ENCODE measurements at places on chromosomes 1 and 21.

DNA sequence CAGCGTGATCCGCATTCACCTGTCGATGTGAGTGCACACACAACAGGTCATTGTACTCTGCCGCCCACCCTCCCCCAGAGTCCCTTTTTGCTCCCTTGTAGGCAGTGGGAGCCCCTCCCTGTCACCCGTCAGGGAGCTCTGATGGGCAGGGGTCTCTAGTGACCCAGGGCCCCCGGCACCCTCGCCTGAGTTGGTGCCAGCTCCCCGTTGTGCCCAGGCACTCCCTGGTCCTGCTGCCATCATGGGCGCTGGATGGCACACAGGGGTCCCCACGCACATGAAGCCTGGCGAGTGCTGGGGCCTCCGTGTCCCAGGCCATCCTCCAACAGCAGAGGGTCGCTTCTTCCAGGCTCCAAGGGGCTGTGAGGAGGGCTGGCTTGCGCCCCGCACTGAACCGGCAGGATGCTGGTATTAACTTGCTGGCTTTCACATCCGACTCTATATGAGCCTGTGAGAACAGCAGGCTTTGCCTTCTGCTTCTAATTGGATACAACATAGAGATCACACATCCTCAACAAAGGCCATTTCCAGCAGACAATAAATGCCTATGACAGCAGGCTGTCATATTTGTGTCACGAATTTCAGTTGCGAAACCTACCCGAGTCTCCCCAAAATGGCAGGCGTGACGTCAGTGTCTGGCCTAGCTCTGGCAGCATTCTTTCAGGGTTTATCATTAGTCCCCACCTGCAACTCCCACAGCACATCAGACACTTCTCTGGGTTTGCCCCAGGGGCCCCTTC lies 35.4 kb downstream of the KIAA1614 start:
- no peak for DNase-seq

DNA sequence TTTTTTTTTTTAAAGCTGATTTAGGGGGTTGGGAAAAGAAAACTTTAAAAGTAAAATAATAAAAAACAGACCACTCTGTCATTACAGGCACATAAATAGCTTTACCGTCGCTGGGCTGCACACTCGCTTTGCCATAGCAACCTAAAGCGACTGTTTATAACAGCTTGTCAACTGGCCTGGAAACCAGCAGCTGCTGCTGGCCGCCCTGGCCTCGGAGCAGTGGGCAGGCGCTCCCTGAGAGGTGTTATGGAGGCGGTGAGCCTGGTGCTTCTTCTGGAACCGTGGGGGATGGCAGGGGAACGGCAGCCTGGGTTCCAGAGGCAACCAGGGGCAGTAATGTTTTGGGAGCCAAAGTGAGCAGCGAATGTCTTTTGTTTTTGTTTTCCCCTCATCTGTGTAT lies 45.7 kb downstream of the ATP2B4 start:
- no peak for DNase-seq

GRCh38 chr1:67019600-67020136 lies 34.3 kb downstream of the SLC35D1 start:
- no peak for DNase-seq

DNA sequence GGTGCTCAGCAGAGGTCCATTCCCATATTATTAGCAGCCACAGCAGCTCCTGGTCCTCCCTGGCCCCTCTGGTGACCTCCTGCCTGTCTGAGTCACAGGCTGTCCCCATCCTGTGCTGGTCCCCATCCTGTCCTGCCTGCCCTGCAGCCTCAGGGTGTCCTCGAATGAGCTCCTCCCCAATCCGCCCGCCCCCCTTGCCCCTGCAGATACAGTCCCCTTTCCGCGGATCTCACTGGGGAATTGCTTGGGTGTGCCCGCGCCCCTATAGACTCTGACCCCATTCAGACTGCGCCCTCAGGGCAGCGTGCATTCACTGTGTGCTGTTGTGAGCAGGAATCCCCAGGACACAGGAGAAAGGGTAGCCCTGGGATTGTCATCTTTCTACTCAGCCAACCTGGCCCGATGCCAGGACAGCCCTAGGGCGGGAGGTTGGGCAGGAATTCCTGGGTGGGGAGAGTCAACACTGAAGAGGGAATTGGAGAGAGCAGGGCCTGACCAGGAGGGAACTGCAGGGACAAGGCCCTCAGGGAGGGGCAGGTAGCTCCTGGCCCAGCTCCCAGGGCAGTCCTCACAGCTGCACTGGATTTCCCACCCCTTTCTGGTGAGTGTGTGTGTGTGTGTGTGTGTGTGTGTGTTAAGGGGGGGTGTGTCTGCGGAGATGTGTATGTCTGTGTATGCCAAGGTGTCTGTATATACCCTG lies 1.1 kb upstream of the GUCA2A start:
- DNase-seq, result no peak

DNA sequence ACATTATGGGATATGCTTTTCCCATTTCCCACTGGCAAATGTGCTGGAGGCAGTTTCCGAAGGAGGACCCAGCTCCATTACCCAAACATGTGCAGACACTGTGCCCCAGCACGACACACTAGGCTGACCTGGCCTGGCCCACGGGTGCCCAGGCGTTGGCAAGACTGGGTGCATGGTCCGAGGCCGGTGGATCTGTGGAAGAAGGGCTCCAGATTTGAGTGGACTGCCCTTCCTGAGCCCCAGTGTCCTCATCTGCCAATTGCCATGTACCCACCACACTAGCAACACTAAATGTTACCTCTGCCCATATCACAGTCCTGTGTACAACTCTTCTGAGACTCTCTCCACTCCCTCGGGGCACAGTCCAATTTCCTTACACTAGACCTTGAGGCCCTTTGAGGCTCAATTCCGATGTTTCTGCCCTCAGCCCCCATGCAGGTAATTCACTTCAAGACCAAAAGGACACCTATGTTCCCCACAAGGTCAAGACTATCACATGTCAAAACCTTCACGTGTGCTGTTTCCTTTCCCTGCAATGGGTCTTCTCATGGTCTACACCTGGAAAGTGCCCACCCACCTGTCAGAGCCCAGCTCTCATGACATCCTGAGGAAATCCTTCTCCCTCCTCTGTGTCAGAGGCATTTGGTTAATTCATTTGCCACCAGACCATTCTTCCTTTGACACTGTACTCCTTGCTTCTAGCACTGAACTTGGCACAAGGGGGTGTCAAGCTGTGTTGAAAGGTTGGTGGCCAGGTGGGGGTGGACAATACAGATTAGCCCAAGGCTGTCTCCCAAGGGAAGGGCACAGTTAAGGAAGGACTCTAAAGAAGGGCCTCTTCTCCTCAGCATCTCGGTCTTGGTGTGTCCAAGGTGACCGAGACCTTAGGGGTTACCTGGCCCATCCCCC lies 124.9 kb downstream of the DMRTB1 start:
- DNase-seq, result no peak

DNA sequence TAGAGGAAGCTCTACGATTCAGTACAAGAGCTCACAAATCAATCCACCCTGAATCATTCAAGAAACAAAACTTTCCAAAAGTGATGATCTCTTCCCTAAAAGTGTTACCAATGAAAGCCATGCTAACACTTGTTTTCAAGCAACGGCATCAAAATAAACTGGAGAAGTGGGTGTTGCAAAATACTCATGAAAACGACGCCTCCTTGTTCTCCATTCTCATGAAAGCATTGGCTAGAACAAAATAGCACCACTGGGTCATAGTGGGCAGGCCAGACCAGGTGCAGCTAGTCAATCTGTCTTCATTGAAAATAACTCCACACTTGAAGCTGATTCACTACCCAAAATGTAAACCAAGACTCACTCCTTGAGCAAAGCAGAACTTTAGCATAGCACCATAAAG lies 4.3 kb downstream of the TIAM1 start:
- DNase-seq, result no peak

DNA sequence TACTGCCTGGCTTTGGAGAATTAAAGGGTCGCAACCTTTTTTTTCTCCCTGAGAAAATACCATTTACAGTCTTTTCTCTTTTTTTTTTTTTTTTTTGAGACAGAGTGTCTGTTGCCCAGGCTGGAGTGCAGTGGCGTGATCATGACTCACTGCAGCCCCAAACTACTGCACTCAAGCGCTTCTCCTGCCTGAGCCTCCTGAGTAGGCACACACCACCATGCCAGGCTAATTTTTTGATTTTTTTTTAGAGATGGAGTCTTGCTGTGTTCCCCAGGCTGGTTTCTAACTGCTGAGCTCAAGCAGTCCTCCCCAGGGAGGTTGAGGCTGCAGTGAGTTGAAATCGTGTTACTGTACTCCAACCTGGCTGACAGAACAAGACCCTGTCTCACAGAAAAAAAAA lies 24.6 kb downstream of the UBE4B start:
- DNase-seq, result no peak

All from GM12892 (cell line).